ENCODE measurements at places on chromosomes 13 and 19.

DNA sequence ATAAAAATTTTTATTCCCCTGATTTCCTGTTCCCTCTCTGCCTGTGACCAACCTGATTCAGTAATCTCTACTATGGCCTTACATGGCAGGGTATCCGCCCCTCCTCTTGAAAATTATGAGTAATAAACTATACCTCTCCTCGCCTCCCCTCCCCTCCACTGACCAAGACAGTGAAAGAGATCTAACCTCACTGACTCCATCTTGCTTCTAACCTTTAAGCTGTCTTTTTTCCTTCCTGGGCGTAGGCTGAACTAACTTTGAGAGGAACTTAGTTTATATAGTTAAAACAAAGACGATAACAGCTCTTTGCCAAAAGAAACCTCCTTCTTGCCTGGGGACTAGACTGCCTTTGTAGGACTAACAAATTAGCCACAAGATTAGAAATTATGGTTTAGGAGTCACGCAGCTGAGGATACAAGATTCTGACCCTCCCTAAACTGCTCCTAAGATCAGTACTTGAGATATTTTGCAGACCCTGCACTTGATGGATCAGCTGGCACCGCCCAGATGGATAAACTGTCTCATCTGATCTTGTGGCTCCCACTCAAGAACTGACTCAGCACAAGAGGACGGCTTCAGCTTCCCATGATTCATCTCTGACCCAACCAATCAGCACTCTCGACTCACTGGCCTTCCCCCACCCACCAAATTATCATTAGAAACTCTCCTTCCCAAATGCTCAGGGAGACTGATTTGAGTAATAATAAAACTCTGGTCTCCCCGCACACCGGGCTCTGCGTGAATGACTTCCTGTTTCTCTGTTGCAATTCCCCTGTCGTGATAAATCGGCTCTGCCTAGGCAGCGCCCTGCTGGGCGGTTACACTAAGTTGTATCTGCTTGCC lies 187.1 kb downstream of the TDRD3 start:
- peak; percentile 12 for DNase-seq

DNA sequence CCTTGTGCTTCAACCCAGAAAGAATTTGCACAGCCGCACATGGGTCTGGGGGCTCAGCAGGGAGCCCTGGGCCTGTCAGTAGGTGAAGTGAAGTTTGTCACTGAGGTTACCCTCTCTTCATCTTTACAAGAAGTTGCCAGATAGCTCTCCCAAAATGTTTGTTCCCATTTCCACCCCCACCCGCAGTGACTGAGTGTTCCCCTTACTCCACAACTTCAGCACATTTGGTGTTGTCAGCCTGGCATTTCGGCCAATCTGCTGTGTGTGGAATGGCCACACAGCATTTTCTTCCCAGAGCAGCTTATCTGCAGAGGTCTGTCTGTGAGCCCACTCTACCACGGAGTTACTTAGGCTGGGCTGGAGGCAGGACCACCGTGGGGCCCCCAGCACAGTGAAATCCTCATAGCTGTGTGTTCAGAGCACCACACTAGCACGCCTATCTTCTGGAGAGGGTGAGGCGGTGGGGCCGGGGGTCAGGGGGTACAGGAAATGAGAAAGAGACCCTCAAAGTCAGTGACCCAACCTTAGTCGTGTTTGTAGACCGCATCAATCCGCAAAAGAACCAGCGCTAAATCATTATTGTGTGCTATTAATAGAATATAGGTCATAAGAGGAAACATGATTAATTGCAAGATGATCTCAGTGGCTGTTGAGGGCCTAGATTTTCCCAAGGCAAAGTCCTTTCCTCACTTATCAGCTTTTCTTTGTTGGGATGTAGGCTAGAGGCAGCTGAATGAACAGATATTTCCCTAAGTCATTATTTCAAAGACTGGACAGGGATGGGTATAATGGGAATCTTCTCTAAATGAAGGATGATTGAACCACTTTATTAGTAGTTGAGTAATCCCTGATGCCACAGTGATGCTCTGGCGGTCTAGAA lies 116.0 kb downstream of the SIPA1L3 start:
- no peak for DNase-seq

DNA sequence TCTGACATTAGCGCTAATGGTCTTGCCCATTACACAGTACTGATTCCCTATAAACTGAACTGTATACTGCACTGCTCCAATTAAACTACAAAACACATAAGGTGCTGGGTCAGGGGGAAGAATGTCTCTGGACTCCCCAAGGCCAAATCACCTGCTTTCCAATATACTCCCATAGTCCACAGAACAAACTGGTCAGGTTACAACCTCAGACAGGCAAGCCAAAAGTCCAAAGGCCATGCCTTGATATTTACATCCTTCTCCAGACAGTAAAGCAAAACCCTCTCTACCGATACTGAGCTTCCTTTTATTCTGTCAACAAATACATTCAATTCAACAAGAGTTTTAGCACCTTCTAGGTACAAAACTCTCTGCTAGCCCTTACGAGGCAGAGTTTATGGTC lies 8.9 kb downstream of the ZNF541 start:
- no peak for DNase-seq

DNA sequence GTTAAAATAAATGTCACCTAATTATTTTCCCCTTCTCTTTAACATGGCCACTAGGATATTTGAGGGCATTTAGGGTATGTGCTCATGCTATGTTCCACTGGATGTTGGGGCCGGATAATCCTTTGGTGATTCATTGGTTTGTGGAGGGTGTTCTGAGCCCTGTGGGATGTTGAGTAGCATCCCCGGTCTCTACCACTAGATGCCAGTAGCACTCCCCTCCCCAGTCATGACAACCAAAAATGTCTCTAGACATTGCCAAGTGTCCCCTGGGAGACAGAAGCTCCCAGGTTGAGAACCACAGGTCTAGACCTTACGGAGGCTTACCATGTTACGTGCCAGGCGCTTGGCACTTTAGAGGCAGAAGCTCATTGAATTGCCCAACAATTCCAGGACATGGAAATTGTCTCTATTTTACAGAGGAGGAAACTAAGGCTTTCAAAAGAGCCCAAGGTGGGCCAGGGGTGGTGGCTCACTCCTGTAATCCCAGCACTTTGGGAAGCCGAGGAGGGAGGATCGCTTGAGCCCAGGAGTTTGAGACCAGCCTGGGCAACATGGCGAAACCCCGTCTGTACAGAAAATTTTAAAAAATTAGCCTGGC lies 14.1 kb downstream of the SHANK1 start:
- DNase-seq: peak; percentile 84

DNA sequence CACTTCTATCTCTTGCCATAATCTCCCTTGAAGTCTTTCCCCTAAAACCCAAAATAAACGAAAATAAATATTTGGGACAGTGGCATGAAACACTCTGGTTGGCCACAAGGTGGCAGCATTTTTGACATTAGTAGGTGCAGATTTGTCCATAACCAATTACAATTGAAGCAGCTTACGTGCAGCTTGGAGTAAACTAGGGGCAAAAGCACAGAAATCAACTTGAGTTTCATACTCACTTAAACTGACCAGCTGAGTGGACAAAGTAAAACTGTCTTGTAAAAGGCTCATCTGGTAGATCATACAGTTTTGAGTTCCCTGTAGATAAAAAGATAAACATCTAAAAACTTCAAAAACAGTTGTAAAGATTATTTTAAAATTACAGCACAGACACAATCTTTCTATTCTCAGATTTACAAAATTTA lies 18.8 kb downstream of the PDCD5 start:
- DNase-seq: peak; percentile 50

DNA sequence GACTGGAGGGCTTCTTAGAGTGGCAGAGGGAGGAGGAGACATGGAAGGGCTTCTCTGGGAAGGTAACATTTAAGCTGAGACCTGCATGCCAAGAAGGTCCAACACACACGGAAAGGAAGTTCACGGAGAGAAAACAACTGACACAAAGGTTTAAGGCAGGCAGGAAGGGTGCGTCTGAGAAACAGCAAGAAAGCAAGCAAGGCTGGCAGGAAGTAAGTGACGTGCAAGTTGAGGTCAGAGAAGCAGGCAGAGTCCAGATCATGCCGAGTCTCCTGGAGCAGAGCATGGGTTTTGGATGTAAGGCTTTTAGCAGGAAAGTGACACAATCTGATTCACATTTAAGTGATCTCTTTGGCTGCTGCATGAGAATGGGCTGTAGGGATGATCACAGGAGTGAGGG lies 60.5 kb downstream of the ATP7B start:
- DNase-seq: no peak

DNA sequence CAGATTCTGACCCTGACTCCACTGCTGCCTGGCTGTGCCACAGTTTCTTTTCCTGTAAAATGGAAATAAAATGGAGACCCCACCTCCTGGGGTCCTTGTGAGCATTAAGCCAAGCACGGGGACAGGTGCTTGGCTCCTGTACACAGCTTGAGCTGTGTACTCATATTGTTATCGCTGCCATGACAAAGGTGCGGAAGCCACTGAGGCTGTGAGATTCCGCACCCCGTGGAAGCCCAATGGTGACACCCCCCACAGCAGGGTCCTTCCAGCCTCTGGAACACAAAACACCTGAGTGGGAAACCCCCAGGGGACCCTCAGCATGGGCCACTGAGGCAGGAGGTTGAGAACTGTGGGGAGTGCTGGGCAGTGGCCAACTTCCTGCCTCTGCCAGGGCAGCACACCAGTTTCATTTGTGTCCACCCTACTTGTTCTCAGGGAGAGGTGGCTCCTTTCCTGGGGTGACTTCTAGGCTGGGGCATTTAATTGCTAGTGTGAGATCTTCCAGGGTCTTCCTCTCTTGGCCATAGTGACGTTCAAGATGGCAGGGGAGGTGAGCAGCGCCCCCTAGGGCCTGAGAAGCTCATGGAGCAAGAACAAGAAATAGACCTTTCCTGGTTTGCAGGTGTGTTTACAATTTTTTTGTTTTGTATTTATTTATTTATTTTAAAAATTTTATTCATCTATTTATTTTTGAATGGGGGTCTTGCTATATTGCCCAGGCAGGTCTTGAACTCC lies 5.4 kb upstream of the JSRP1 start:
- peak; percentile 79 for DNase-seq

DNA sequence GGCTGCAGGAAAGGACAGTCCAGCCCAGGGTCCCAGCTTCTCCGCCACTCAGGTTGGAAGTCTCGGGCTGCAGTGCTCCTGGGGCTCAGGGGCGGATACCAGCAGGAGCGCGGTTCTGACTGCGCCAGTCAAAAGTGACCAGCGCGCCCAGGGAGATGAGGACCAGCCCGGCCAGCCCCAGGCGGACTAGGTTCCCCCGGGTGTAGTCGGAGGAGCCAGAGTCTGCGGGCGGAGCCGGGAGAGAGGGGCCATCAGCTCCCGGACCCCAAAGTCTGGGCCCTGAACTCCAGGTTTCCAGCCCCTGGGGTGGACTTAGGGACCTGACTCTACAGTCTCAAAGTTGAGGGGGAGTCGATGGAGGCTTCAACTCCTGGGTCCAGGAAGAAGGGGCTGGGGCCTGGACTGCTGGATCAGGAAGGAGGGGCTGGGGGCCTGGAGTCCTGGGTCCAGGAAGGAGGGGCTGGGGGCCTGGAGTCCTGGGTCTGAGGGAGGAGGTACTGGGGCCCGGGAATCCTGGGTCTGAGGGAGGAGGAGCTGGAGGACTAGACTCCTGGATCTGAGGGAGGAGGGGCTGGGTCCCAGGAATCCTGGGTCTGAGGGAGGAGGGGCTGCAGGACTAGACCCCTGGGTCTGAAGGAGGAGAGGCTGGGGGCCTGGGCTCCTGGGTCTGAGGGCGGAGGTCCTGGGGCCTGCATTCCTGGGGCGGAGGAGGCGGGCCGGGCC lies 5.3 kb downstream of the OSCAR start:
- no peak for DNase-seq

DNA sequence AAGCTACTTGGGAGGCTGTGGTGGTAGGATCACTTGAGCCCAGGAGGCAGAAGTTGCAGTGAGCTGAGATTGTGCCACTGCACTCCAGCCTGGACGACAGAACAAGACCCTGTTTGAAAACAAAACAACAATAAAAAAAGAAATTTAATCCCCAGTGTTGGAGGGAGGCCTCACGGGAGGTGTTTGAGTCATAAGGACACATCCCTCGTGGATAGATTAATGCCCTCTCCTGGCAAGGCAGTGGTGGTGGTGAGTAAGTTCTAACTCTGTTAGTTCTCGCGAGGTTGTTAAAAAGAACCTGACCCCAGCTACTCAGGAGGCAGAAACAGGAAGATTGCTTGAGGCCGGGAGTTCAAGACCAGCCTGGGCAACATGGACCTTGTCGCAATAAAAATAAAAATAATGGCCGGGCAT lies 27.6 kb upstream of the SIN3B start:
- DNase-seq: no peak

- DNase-seq: peak; percentile 88
These were observed 21.9 kb downstream of the GRIN2D start for GRCh38 chr19:48415395-48415794.

- DNase-seq: peak; percentile 56
These were observed 1.6 kb downstream of the P2RY11 start for GRCh38 chr19:10112895-10113591.

DNA sequence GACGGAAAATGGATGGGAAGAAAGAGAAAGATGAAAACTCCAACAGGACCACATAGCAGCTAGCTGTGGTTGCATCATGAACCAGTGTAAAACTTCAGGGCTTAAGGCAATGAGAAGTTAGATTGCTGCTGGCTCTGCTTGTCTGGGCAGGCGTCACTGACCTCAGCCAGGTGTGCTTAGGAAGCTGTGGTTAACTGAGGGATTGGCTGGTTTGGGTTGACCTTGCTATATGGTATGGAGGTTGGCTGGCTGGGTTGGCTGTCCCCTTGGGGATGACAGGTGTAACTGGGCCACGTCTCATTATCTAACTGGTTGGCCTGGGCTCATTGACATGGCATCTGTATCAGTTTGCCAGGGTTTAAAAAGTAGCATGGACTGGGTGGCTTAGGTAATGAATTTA lies 40.9 kb downstream of the NLRP4 start:
- no peak for DNase-seq

DNA sequence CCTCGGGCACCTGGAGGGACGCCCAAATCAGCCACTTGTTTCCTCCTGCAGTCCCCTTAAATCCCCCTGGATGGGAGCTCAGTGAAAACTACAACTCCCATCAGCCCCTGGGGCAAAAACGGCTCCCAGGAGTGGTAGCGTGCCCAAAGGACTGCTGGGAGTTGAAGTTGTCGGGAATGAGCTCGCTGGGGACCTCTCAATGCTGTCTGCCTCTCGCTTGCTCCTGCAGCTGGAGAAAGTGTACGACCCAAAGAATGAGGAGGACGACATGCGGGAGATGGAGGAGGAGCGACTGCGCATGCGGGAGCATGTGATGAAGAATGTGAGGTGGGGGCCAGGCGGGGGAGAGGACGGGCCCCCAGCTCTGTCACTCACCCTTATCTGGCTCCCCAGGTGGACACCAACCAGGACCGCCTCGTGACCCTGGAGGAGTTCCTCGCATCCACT lies 14.7 kb upstream of the DHDH start:
- peak; percentile 81 for DNase-seq

GRCh38 chr19:46393456-46394401 lies 19.6 kb downstream of the CCDC8 start:
- DNase-seq: peak; percentile 48

- no peak for DNase-seq
These were observed 29.6 kb upstream of the RCBTB2 start for GRCh38 chr13:48562296-48563066.

- DNase-seq: no peak
These were observed 295.4 kb upstream of the MAB21L1 start for GRCh38 chr13:35771898-35772297.

Data from K562 (cell line).